Activated T-cell treated with anti-CD3 and anti-CD28 coated beads for 48 hours (primary cell): ENCODE measurements at places on chromosomes 5 and 9.

GRCh38 chr9:127233550-127233949 is 31.0 kb upstream of the GARNL3 start:
- no peak for DNase-seq

GRCh38 chr9:129854588-129855110 is 19.4 kb downstream of the USP20 start:
- DNase-seq = no peak

- DNase-seq = no peak
Measured at GRCh38 chr9:134473141-134474054, 147.1 kb downstream of the RXRA start.

GRCh38 chr5:170426149-170426767 is 37.1 kb upstream of the KCNMB1 start:
- no peak for DNase-seq

GRCh38 chr9:114549697-114550330 is 37.8 kb upstream of the ATP6V1G1 start:
- DNase-seq = no peak
